A549 treated with AZD2906 at 1 μM for 4 hours (cell line): ENCODE measurements at places on chromosomes 6 and 20. TPM values are rescaled to one million over a fixed set of nuclear protein-coding genes. Genes with fewer than 3 reads are reported as not detected.

The HTR1E gene
- total RNA-seq, result not detected in 5 replicates

The PLA2G7 gene
- 0.03 to 0.07 TPM in 2 of 5 replicates, not detected in the others for total RNA-seq

The FAM83C gene
- 0.11 to 0.20 TPM (median 0.15 TPM) in 5 replicates for total RNA-seq

The NCOA6 gene
- 17.0 to 20.6 TPM (median 19.3 TPM) in 5 replicates for total RNA-seq

The CST3 gene
- 240 to 466 TPM (median 438 TPM) in 5 replicates for total RNA-seq

The CPNE5 gene
- total RNA-seq, result 0.07 to 0.18 TPM (median 0.12 TPM) in 5 replicates

The ZBTB12 gene
- 2.9 to 4.5 TPM (median 3.8 TPM) in 5 replicates for total RNA-seq

The RPS6KA2 gene
- total RNA-seq, result 0.28 to 0.46 TPM (median 0.30 TPM) in 5 replicates

The RWDD1 gene
- total RNA-seq, result 25.3 to 33.2 TPM (median 31.4 TPM) in 5 replicates

The SFTA2 gene
- 0.19 to 0.38 TPM (median 0.24 TPM) in 3 of 5 replicates, not detected in the others for total RNA-seq

The COL11A2 gene
- 0.31 to 0.92 TPM (median 0.81 TPM) in 5 replicates for total RNA-seq

The MEI4 gene
- total RNA-seq, result not detected in 5 replicates

The C20orf202 gene
- 0.08 TPM in 1 of 5 replicates, not detected in the others for total RNA-seq

The NOTCH4 gene
- 0.60 to 0.95 TPM (median 0.81 TPM) in 5 replicates for total RNA-seq

The PRL gene
- total RNA-seq, result not detected in 5 replicates

The ECHDC1 gene
- 31.3 to 57.7 TPM (median 34.1 TPM) in 5 replicates for total RNA-seq

The ALDH8A1 gene
- total RNA-seq, result 0.08 to 0.17 TPM (median 0.13 TPM) in 5 replicates

The SCRT2 gene
- 0.02 TPM in 1 of 5 replicates, not detected in the others for total RNA-seq

The MUC22 gene
- total RNA-seq, result 0.01 to 0.03 TPM (median 0.02 TPM) in 5 replicates

The PAX1 gene
- 0.02 TPM in 1 of 5 replicates, not detected in the others for total RNA-seq

The GABRR1 gene
- total RNA-seq, result not detected in 5 replicates

The GMNN gene
- total RNA-seq, result 56.8 to 65.6 TPM (median 58.7 TPM) in 5 replicates

The PRIM2 gene
- 10.8 to 12.6 TPM (median 11.5 TPM) in 5 replicates for total RNA-seq

The ID4 gene
- total RNA-seq, result 0.48 to 1.0 TPM (median 0.86 TPM) in 5 replicates

The UNC93A gene
- not detected in 5 replicates for total RNA-seq

The CYP21A2 gene
- total RNA-seq, result 0.06 TPM in 1 of 5 replicates, not detected in the others

The SMIM8 gene
- total RNA-seq, result 1.9 to 3.9 TPM (median 3.1 TPM) in 5 replicates

The ZKSCAN3 gene
- 1.4 to 1.9 TPM (median 1.7 TPM) in 5 replicates for total RNA-seq

The SCP2D1 gene
- total RNA-seq, result not detected in 5 replicates

The AFG1L gene
- 1.0 to 2.0 TPM (median 1.9 TPM) in 5 replicates for total RNA-seq

The BEND6 gene
- 0.68 to 1.1 TPM (median 0.84 TPM) in 5 replicates for total RNA-seq

The STX11 gene
- 2.1 to 2.7 TPM (median 2.2 TPM) in 5 replicates for total RNA-seq

The PGC gene
- 0.09 to 0.38 TPM (median 0.16 TPM) in 5 replicates for total RNA-seq

The LKAAEAR1 gene
- 0.65 to 3.1 TPM (median 2.4 TPM) in 5 replicates for total RNA-seq

The CCM2L gene
- total RNA-seq, result 0.29 to 0.64 TPM (median 0.37 TPM) in 5 replicates

The HLA-DOA gene
- total RNA-seq, result 0.05 TPM in 1 of 5 replicates, not detected in the others

The NR2E1 gene
- total RNA-seq, result 0.05 TPM in 2 of 5 replicates, not detected in the others

The SEL1L2 gene
- not detected in 5 replicates for total RNA-seq

The KIAA0408 gene
- total RNA-seq, result 5.1 to 5.8 TPM (median 5.6 TPM) in 5 replicates

The CASS4 gene
- 0.03 to 0.09 TPM (median 0.03 TPM) in 3 of 5 replicates, not detected in the others for total RNA-seq

The FAM209B gene
- 0.20 to 0.40 TPM (median 0.33 TPM) in 5 replicates for total RNA-seq

The RBM38 gene
- total RNA-seq, result 24.3 to 36.9 TPM (median 34.0 TPM) in 5 replicates

The DCDC2 gene
- total RNA-seq, result 1.9 to 3.8 TPM (median 2.1 TPM) in 5 replicates

The SLC23A2 gene
- total RNA-seq, result 12.5 to 14.7 TPM (median 14.4 TPM) in 5 replicates

The STMND1 gene
- not detected in 5 replicates for total RNA-seq

The FERMT1 gene
- 13.1 to 16.5 TPM (median 13.7 TPM) in 5 replicates for total RNA-seq

The TRIM10 gene
- total RNA-seq, result 0.01 TPM in 1 of 5 replicates, not detected in the others

The CDH22 gene
- total RNA-seq, result 0.02 to 0.10 TPM (median 0.03 TPM) in 4 of 5 replicates, not detected in the other

The KATNA1 gene
- total RNA-seq, result 10.1 to 14.2 TPM (median 11.1 TPM) in 5 replicates

The SOX4 gene
- total RNA-seq, result 7.9 to 9.8 TPM (median 9.2 TPM) in 5 replicates

The ELOVL2 gene
- 5.2 to 6.5 TPM (median 6.5 TPM) in 5 replicates for total RNA-seq

The TTLL9 gene
- total RNA-seq, result 0.03 to 0.12 TPM in 2 of 5 replicates, not detected in the others

The PDE7B gene
- total RNA-seq, result 0.51 to 0.87 TPM (median 0.66 TPM) in 5 replicates
